ENCODE measurements at places on chromosomes 1 and 21. TPM values are rescaled to one million over a fixed set of nuclear protein-coding genes. Genes with fewer than 3 reads are reported as not detected.

Gene ALX3
- not detected for total RNA-seq

Gene RGS18
- 0.18 TPM for total RNA-seq

GRCh38 chr1:227417756-227418480 lies 99.6 kb upstream of the CDC42BPA start:
- H3K27ac ChIP-seq: no peak overlapping the region
- H3K27me3 ChIP-seq: peaks cover 9% of the 10 kb centered on the region
- H3K36me3 ChIP-seq: no peaks in the 10 kb centered on the region
- H3K4me3 ChIP-seq: no peak overlapping the region
- no peak for DNase-seq
- H3K4me1 ChIP-seq: no peaks in the 10 kb centered on the region

DNA sequence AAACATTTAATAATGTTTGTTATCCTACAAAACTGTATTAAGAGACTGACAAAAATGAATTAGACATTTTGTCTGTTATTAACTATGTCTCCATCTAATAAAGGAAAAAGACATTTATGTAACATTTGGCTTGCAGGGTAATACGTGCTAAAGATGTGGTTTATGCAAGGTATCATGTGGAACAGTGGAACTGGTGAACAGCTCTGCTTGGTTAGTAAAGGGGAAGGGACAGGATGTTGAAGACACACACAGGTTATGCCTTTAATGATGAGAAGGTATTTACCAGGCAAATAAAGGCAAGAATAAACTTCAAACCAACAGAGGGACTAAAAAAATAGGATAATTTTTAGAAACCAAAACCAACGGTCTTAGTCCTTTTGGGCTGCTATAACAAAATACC lies 93.1 kb downstream of the UCHL5 start:
- H3K4me1 ChIP-seq: peaks cover 8% of the 10 kb centered on the region
- H3K27me3 ChIP-seq: no peaks in the 10 kb centered on the region
- no peak for DNase-seq
- no peaks in the 10 kb centered on the region for H3K36me3 ChIP-seq
- no peak overlapping the region for H3K4me3 ChIP-seq

DNA sequence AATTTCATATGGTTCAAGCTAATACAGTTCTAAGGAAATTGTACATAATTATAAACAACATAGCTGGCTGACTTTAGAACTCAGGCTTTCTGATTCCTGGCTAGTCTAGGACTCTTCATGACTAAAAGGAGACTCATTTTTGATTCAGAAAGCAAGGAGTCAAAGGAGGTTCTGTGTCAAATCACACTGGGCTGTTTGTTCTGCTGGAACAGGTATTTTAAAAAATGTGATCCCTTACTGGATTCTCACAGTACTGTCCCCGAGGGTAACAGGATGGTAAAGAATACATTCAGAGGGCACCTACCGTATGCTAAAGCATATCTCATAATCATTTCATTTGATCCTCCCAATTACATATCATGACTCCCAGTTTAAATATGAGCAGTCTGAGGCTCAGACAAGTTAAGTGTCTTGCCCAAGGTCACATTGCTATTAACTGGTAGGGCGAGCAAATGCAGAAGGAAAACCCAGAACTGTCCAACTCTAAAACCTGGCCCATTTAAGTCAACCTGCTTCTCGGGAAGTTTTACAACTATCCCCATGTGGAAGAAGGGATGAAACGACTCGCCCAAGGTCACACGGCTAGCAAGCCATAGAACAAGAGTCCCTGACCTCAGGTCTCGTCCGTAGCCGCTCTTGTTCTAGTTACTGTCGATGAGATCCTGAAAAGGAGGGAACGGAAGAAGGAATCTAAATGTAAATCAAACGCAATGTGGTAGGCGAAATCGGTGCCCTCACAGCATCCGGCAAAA lies 675 bp downstream of the MYSM1 start:
- peaks cover 22% of the 10 kb centered on the region for H3K36me3 ChIP-seq
- DNase-seq: no peak
- H3K4me3 ChIP-seq: peak overlapping the region; percentile 96
- H3K4me1 ChIP-seq: peaks cover 14% of the 10 kb centered on the region

DNA sequence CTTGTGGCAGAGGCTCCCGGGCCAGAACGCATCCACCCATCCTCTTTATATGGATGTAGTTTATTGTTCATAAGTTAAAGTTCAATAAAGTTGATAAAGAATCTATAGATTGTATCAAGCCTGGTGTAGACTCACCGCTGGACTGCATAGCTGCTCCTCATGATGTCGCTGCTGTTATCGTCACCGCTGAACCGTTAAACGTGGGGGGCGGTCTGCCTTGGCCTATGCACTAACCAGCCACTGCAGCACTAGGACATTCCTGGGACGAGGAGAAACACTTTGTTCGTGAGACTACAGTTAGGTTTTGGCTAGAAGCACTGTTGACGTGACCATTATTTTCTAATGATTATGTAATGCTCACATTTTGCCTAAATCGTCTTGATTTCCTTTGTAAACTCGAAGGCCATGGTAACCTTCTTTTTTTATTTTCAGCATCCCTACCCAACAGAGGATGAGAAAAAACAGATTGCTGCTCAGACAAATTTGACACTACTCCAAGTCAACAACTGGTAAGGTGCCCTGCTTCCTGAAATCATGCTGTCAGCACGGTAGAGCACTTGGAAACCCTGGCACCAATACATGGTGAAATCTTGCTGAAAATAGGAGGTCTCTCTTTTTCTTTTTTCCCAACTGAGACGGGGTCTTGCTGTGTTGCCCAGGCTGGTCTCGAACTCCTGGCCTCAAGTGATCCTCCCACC lies 50.2 kb downstream of the PKNOX1 start:
- no peak overlapping the region for H3K27ac ChIP-seq
- no peak overlapping the region for H3K4me3 ChIP-seq
- no peaks in the 10 kb centered on the region for H3K4me1 ChIP-seq
- H3K36me3 ChIP-seq: peaks cover 47% of the 10 kb centered on the region
